ENCODE measurements at places on chromosomes 3 and 15.
A peak's percentile ranks its signal among the peaks of the same experiment; 100 is the strongest.

DNA sequence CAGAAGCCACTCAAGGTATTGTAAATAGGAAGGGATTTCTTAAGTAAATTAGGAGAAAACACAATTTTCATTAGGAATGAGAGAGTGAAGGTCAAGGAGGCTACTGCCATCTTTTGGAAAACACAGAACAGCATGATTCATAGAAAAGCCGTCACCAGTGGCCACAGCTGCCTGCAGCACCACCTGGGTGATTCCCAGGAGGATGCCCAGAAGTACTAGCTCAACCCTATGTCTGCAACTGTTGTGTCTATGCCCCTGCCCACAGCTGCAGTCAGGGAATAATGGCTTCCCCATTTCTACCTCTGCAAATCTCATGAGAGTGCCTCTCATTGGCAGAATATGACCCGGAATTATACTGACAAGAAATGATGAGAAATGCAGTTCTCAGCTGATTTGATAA lies 300.0 kb downstream of the IGSF11 start:
- DNase-seq: no peak

DNA sequence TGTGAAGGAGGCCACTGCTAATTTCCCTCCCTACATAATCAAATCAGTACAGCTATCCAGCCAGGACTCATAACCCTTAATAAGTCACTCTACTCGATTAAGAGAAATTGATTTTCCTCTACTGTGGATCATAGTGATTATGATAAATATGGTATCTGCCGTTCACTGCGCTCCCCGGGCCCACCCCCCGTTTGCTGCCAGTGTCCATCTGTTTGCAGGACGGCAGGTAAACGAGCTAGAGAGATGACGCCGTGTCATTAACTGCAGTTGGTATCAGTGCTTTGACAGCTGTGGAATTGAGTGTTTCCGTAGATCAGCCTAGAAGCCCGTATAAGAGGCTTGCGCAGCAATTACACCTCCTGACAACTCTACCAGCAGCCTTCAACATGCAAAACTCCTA lies 94.9 kb downstream of the ROBO2 start:
- DNase-seq: no peak

- no peak for DNase-seq
Observed at GRCh38 chr15:92130244-92130643, 263.4 kb upstream of the ST8SIA2 start.

DNA sequence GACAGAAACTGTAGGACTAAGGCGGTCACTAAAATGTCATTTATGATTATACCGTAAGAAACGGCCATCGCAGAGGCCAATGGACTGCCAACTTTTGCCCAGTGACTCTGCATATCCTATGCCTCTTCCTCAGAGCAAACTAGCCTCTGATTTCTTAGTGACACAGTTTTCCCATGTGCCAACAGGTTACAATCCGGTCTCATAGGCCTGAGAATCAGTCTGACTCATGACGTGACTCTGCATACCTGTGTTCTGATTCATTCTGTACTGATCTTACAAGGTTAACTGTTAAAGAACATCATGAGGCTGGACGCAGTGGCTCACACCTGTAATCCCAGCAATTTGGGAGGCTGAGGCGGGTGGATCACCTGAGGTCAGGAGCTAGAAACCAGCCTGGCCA lies 17.8 kb downstream of the RUBCN start:
- DNase-seq: peak; percentile 72

GRCh38 chr3:10492364-10493201 lies 12.8 kb downstream of the ATP2B2 start:
- DNase-seq: no peak

- DNase-seq: no peak
Observed at GRCh38 chr3:11140030-11140712, 14.1 kb upstream of the HRH1 start.

GRCh38 chr3:174862101-174862500 lies 3.0 kb downstream of the NAALADL2 start:
- peak; percentile 64 for DNase-seq

- no peak for DNase-seq
Observed at GRCh38 chr15:89021224-89021623, 67.0 kb upstream of the ABHD2 start.

GRCh38 chr3:18770800-18771199 lies 345.7 kb upstream of the SATB1 start:
- no peak for DNase-seq

- no peak for DNase-seq
Observed at GRCh38 chr3:115111632-115112031, 35.5 kb downstream of the ZBTB20 start.

- DNase-seq: no peak
Observed at GRCh38 chr3:167870759-167871158, 135.2 kb downstream of the SERPINI1 start.

DNA sequence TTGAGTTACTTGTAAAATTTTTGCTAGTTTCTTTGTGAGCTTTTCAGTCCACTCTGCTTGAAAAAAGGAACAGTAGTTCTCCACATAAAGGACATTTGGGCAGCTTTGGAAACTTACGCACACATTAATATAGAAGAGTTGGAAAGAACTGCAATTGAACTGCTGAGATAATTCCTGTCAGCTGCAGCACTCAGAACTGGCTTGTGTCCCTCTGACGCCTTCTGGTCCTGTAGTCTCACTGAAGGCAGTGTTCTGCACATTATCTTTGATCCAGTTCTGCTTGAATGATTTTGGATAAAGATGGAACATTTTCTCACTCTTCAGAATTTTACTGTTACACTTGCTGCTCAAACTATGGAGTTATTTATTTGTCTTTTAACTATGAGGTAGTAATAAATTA lies 901.9 kb downstream of the OTOL1 start:
- DNase-seq: no peak

GRCh38 chr3:135325096-135325495 lies 530.0 kb downstream of the EPHB1 start:
- DNase-seq: no peak

- no peak for DNase-seq
Observed at GRCh38 chr3:29919571-29919970, 638.7 kb downstream of the RBMS3 start.

- DNase-seq: no peak
Observed at GRCh38 chr3:15360788-15361493, 28.6 kb upstream of the SH3BP5 start.

GRCh38 chr3:18765662-18766061 lies 340.5 kb upstream of the SATB1 start:
- DNase-seq: no peak

DNA sequence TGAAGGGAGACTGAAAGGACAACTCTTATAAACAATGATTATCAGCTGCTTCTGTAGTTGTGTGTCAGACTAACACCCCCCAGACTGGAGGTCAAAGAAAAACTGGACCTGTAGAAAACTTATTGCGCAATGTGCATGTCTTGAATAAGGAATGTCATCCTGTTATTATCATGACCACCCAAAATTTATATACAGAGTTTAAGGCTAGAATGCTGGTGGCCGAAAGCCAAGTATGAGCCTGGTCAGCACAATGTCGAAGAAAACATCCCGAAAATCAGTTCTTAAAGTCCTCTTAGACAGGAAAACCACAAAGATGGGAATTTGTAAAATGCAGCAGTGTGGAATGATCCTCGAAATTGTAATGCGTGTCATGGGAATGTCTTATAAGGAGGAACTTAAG lies 29.3 kb downstream of the RFTN1 start:
- DNase-seq: peak; percentile 81

- peak; percentile 65 for DNase-seq
Observed at GRCh38 chr3:61381745-61382392, 130.6 kb upstream of the FHIT start.

GRCh38 chr3:110479731-110480130 lies 591.9 kb upstream of the NECTIN3 start:
- DNase-seq: no peak

GRCh38 chr3:103388214-103388613 lies 953.4 kb downstream of the ZPLD1 start:
- DNase-seq: peak; percentile 24

DNA sequence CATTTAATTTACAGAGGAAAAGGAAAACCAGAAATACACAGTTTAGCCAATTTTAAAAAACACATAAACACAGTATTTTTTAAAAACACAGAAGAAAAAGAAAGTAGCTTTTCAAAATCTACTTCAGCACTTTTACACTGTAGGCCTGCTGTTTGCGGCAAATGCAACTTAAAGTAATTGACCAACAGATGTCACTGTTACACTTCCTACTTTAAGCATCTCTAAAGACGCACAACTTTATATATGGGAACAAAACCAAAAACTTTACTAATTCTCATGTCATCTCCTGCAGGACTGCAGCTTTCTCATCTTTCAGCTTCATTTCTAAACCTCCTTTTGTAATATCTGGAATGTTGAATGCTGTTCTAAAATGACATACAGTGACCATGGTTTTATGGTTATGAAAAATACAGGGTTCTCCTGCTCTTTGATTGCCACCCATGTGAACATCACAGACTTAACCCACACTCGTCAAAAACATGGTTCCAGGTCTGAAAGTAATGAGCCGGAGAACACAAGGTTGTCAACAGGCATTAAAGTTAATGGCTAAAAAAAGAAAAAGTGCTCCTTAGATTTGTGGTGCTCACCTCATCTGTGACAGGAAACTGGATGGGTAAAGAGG lies 107.9 kb downstream of the FMN1 start:
- DNase-seq: peak; percentile 74

DNA sequence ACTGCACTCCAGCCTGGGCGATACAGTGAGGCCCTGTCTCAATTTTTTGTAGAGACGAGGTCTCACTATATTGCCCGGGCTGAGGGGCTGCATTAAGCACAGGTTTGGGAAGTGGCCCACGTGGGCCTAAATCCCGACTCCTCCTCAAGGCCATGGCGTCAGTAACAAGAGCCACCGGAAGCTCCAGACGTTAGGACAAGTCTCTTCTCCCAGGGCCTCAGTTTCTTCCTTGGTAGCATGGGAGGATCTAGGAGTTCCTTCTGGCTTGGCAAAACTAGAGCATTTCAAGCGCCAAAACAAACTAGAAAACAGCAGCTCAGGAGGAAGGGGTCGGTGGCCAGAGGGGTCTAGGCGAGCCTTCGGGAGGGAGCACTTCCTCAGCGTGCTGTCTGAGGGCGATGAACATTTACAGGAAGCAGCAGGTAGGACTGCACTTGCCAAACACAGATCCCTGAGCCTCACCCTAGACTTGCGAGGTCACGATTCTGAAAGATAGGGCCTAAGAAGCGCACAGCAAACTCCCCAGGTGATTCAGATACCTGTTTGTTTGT lies 536 bp downstream of the SNAPC5 start:
- DNase-seq: no peak

DNA sequence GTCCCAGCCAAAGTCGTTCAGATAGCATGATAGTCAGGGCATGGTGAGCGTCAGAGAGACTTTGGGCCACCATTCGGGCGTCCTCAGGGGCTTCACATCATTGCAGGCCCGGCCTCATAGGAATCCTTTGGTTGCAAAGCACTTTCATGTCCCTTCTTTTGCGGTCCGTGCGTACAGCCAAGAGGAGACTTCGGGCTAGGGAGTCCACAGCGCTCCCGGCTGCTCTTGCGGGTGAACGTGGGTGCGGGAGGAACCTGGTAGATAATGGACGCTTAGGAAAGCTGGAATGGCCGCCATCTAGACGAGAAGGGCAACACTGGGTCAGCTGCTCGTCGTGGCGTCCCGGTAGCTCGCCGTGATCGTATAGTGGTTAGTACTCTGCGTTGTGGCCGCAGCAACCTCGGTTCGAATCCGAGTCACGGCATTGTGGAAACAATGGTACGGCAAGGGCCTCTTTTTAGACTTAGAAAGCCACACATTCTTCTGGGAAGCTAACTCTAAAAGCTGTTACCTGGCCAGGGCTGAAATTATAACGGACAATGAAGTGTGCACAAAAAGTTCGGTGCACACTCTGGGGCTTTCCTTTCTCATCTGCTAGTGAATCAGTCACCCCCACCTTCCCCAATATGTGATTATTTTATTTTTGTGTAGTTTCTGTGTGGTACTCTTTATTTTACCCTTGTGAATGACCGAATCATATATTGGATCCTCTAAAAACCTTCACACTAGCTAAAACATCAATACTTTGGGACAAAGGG lies 13.2 kb upstream of the SHF start:
- DNase-seq: peak; percentile 85

GRCh38 chr3:177186306-177186705 lies 11.0 kb downstream of the TBL1XR1 start:
- no peak for DNase-seq

DNA sequence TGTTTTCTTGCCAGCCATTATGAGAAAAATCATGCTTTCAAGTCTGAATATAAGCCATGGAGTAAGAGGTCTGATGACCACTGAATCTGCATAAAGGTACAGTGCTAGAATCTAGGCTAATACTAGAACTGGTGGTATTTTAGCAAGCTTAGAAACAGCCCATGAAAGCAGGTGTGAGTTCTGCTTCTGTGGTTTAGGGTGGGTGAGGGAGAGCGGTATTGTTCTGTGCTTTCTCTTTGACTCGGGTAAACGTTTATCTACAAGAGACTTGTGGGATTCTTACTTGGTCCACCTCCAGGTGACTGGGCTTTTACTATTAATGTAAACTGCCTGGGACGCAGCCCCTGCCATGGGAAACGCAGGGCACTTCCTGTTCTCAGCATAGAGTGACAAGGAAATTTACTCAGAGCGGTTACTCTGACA lies 55.2 kb downstream of the PGPEP1L start:
- DNase-seq: peak; percentile 76

- DNase-seq: peak; percentile 37
Observed at GRCh38 chr3:10983219-10983916, 9.2 kb upstream of the SLC6A1 start.

DNA sequence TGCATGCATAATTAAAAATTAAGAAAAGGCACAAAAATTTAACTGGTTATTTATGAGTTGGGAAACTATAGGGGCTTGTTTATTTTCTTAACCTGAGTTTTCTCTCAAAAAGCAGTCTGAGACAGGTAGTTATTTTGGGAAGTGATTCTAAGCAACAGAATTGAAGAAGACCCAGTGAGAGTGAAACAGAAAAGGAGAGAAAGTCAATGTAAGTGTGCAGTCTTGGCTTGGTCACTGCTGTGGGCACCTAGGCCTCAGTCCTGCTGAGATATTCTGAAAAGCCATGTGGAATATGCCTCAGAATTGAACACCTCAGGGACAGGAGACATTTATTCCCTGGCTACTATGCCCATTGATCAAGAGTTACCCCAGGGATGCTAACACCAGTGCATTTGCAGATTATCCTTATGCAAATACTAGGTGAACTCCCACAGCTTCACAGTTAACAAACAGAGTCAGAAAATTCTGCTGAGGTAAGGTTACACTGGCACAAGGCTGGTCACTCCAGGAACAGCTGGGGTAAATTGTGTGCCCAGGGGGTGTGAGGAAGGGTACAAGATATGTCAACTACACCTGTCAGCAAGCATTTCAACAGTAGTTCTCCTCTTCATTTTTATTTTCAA lies 222.7 kb downstream of the EFHB start:
- no peak for DNase-seq

- no peak for DNase-seq
Observed at GRCh38 chr3:65607101-65607500, 431.6 kb downstream of the MAGI1 start.

- DNase-seq: no peak
Observed at GRCh38 chr15:69014454-69014853, at the start of gene NOX5. NOX5 (plus strand) TSS chr15:69014695; CDS start chr15:69014736, 41 bp downstream.

DNA sequence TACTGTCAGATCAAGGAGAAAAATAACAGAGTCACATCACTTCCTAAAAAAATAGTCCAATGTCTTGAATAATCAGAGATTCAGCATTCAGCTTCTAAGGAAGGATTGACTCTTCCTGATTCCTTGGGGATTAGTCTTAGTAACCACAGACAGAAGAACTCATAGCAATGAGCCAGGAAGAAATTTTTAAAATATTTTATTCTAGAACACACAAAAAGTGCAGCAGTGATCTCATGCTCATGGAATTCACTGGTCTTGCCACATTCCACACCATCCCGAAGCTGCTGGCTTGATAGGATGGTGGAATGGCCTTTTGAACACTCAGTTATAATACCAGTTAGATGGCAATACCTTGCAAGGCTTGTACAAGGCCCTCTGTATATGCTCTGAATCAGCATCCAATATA lies 43.0 kb upstream of the ABI3BP start:
- DNase-seq: peak; percentile 82

- no peak for DNase-seq
Observed at GRCh38 chr3:102085431-102086176, 236.3 kb downstream of the NFKBIZ start.

Data from H4 (cell line).